ENCODE measurements at places on chromosomes 3 and 15.

GRCh38 chr15:39140060-39140604, 440.7 kb upstream of the THBS1 start:
- no peak for DNase-seq

- no peak for DNase-seq
Measured at GRCh38 chr3:8899876-8900460, 63.3 kb downstream of the RAD18 start.

DNA sequence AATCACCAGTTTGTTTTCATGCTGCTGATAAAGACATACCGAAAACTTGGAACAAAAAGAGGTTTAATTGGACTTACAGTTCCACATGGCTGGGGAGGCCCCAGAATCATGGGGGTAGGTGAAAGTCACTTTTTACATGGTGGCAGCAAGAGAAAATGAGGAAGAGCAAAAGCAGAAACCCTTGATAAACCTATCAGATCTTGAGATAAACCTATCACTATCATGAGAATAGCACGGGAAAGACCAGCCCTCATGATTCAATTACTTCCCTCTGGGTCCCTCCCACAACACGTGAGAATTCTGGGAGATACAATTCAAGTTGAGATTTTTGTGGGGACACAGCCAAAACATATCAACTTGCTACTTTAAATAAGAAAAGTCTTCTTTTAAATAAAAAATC, 28.9 kb downstream of the CD200R1L start:
- DNase-seq = no peak

- no peak for DNase-seq
Measured at GRCh38 chr3:105356988-105357387, 9.7 kb upstream of the ALCAM start.
